Spinal cord (tissue), 10 donors: ENCODE measurements at places on chromosomes 5 and 9. TPM values are rescaled to one million over a fixed set of nuclear protein-coding genes. Genes with fewer than 3 reads are reported as not detected.

EIF4E1B gene
- total RNA-seq: 0.44 TPM

ATP10B gene
- 3.6 TPM for total RNA-seq

PDGFRB gene
- total RNA-seq: 121 TPM

ALDH1A1 gene
- total RNA-seq: 74.5 TPM

LHX6 gene
- 0.99 TPM for total RNA-seq

IL5 gene
- not detected for total RNA-seq

IL11RA gene
- total RNA-seq: 24.1 TPM

LSM11 gene
- total RNA-seq: 59.8 TPM

SLC26A2 gene
- 173 TPM for total RNA-seq

LRRC19 gene
- not detected for total RNA-seq

CCL19 gene
- total RNA-seq: not detected

IFNA5 gene
- not detected for total RNA-seq

TRPM6 gene
- 2.2 TPM for total RNA-seq

BRINP1 gene
- 47.2 TPM for total RNA-seq

TLN1 gene
- total RNA-seq: 135 TPM

GLRA1 gene
- 5.1 TPM for total RNA-seq

SLC36A3 gene
- not detected for total RNA-seq

TMEM161B gene
- total RNA-seq: 21.3 TPM

GRCh38 chr5:76467216-76467615, 64.1 kb downstream of the IQGAP2 start:
- DNase-seq: no peak

GRCh38 chr5:57408285-57408684, 74.3 kb downstream of the ACTBL2 start:
- no peak for DNase-seq

DNA sequence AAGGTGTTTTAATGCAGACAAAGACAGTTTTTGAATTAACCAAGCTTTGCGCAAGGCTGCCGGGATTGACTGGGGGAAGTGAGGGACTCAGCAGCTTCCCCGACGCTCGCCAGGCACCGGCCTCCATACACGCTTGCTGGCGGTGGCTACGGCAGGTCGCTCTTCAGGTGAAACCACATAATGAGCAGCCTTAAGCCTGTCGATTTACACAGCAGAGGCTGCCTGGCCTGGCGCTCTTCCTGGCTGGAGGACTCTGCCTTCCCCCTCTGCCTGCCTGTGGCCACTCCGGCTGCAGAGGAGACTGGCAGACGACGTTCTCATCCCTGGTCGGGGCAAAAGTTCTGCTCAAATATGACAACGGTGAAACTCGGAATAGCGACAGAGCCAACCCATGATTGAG, 9.0 kb upstream of the NOTCH1 start:
- no peak for DNase-seq

DNA sequence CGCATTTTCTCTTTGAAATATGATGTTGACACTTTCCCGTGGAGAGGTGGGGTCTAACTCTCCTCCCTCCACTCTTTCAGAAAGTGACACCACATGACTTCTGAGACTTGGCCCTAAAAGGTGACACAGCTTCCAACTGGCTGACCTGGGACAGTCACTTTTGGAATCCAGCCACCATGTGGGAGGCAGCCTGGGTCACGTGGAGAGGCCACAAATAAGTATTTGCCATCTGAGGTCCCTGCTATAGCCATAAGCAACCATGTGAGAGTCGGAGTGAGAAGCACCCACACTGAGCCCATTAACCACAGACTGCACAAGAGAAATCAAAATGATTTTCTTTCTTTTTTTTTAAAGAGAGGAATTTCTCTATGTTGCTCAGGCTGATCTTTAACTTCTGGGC, 4.1 kb upstream of the PHYKPL start:
- DNase-seq: no peak

GRCh38 chr9:104361207-104361606, 142.9 kb upstream of the OR13F1 start:
- no peak for DNase-seq

- DNase-seq: no peak
Observed at GRCh38 chr9:37925786-37926736, 22.1 kb upstream of the SLC25A51 start.

- peak; percentile 94 for DNase-seq
Observed at GRCh38 chr5:68215208-68215897, at the start of gene PIK3R1. Gene PIK3R1 (plus strand): TSS chr5:68215756. CDS start chr5:68226676, 10,920 bp downstream.

- DNase-seq: peak; percentile 85
Observed at GRCh38 chr5:129771058-129771838, 23.4 kb downstream of the MINAR2 start.

DNA sequence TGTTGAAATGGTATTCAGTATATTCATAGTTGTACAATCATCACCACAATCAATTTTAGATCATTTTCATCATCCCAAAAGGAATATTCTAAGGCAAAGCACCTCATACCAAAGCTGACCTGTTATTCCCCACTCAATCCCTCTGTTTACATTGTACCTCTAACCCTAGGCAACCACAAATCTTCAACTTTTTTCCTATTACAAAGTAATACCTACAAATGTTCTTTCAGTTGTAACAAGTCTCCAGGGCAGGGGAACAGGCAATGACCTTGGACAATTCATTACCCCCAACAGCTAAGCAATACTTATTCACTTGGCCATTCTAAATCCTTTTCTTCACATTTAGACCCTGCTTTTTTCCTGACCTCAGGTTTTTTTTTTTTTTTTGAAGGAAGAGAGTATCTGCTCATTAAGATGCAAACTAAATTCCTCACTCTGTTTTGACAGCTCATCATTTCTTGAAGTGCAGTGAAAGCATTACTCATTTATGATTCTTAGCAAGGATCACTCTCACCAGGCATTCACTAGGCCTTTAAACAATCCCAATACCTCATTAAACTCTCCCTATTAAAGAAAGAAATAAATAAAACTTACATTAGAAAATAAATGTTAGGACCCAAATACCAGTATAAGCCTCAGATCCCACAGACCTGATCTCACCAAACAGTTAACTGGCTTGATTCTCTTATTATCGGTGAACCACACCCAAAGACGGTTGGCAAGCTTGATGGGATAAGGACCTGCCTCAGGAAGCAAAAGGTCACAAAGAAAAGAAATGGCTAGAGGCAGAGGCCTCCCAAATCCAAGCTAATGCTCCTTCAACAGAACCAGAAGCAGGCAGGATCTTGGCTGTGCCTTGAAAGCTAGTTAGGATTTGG, 15.3 kb downstream of the MTMR12 start:
- DNase-seq: no peak

DNA sequence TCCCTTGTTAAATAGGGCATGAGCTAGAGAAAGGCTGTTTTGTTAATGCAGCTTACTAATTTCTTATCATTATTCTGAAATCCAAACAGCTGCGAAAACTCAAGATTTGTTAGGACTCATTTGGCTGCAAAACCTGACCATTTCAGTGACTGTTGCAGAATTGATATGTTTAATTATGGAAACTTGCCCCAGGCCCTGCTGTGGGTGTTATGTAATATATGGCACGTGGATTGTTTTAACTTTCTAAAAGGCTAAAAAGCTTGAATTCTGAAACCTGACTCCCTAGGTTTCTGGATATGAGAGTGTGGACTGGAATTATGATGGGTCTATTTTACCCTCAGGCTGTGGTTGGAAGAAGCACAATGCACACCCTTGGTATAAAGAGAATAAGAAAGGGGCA, 4.4 kb downstream of the IL9 start:
- no peak for DNase-seq

- DNase-seq: no peak
Observed at GRCh38 chr5:115320006-115320405, 23.6 kb upstream of the CCDC112 start.

GRCh38 chr9:34635556-34635955, 2.0 kb downstream of the SIGMAR1 start:
- no peak for DNase-seq

DNA sequence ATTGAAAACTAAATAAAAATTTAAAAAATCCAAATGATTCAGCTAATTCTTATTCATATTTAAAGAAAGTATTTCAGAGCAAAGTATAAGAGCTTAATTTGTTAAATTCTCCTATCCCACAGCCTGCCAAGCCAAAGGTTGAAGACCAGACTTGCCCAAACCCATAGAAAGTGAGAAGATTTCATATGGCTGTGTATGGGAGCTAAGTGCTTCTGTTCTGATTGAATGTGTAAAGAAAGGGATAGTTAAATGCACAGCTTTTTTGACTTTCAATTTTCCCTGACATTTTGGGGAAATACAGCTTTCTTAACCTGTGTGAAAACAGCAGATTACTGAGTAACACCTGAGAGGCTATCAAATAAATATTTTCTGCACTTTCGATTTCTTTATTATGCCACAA, 125.0 kb upstream of the MTAP start:
- no peak for DNase-seq

- no peak for DNase-seq
Observed at GRCh38 chr5:132489871-132490483, 596 bp downstream of the IRF1 start.

DNA sequence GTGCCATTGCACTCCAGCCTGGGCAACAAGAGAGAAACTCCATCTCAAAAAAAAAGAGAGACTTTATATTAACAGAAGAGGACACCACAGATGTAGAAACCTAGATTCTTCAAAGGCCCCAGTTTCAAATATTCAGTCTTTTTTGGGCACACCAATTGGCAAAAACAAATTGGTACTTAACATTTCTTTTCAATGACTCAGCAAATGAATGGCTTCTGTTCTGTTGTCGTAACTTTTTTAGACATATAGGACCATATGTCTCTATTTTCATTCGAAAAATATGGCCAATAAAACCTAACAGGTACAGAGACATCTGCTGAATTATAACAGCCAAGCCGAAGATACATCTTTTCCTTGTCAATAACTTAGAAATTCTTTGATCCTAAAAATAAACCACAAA, 212.8 kb downstream of the EBF1 start:
- no peak for DNase-seq

DNA sequence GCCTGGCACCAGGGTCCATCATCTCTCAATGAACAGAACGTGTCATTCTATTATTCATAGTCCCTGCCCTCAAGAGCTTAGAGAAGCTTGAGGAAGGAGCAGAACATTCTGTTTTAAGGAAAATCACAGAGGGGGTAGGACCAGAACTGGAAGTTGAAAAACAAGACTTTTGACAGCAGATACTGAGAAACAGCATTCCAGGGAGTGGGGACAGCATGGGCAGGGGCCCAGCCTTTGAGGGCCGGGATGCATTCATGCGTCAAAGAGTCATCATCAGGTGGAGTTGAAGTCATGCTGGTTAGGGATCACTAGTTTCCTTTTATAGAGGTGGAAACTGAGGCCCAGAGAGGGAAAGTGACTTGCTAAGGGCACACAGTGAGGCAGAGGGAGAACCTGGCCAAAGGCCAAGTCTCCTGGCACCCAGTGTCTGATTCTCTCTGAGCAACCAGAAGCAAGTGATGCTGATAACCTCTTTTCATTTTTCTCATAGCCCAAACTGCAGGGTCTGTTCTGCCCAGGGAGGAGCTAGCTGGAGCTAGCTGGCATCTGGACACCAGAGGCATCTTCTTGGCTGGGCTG, 41.5 kb upstream of the STXBP1 start:
- DNase-seq: no peak

DNA sequence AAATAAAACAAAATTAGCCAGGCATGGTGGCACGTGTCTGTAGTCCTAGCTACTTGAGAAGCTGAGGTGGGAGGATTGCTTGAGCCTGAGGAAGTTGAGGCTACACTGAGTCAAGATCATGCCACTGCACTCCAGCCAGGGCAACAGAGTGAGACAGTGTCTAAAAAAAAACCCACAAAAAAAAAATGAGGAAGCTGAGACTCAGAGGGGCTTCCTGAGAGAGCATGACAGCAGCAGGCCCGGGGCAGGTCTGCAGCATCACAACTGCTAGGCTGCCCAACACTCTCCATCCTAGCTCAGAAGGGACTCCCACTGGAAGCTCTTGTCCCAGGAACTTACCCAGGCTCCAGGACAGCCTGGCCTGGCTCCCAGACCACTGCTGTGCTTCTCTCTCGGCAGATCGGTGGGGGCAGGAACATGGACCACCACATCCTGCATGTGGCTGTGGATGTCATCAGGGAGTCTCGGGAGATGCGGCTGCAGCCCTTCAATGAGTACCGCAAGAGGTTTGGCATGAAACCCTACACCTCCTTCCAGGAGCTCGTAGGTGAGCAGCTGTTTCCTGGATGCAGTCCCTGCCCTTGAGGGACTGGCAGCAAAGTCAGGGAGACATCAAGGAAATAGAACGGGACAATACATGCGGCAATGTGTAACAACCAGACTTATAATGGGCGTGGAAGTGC, 19.1 kb downstream of the PTGS1 start:
- no peak for DNase-seq

DNA sequence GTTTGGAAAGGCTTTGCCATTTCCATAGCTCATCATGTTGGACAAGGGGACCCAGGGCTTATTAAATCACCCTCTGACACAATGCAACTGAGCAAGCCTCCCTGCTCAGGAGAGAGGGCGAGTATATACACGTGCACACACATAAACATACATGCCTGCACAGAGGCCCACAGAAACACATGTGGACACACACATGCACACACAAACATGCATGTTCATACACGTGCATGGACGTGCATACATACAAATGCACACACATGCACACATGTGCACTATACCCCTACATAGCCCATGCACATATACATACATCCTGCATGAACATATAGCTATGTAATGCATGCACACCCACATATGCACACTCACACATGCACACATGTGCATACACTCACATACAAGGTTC, 99.5 kb upstream of the ALDH1B1 start:
- no peak for DNase-seq

- no peak for DNase-seq
Observed at GRCh38 chr5:150587856-150588595, 52.4 kb upstream of the SYNPO start.

GRCh38 chr9:95090871-95091577, 226.5 kb downstream of the FANCC start:
- DNase-seq: no peak

DNA sequence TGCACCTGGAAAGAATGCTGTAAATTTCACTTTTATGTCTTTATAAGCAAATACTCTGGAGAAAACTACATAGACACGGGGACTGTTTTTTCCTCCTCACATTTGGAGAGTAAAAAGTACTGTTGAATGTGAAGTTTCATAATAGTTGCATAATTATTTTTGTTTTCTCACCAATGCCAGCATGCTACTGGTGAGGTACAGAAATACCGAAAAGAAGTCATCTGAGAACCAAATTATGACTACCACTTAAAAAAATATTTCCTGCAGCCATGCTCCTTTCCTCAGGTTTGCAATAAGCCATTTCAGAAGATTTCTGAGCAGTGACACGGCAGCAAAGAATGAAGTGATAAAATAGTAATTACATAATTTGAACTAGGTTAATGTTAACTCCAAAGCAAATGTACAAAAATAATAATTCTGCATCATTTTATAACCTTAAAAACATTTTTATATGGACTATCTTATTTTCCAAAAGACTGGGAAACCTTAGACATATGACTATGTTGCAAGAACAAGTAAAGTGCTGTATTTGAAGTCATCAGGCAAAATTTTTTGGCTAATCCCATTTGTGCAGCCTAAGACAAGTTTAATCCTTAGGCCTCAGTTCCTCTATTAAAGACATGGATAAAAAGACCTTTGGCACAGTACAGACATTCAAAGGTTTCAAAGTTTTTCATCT, 144.7 kb downstream of the PCSK1 start:
- DNase-seq: no peak

GRCh38 chr5:87243161-87243844, 24.4 kb upstream of the RASA1 start:
- DNase-seq: no peak
